ENCODE measurements at places on chromosomes 6 and 20. TPM values are rescaled to one million over a fixed set of nuclear protein-coding genes. Genes with fewer than 3 reads are reported as not detected.

OVOL2 gene
- polyA plus RNA-seq = 0.07 TPM

MACROD2 gene
- 1.2 TPM for polyA plus RNA-seq

UBE2J1 gene
- 12.7 TPM for polyA plus RNA-seq

TFEB gene
- polyA plus RNA-seq = 4.3 TPM

EFCAB8 gene
- not detected for polyA plus RNA-seq

PRSS35 gene
- 0.51 TPM for polyA plus RNA-seq

SLC35B2 gene
- polyA plus RNA-seq = 45.5 TPM

MPIG6B gene
- not detected for polyA plus RNA-seq

TSHZ2 gene
- polyA plus RNA-seq = not detected

TFAP2D gene
- not detected for polyA plus RNA-seq

DACT2 gene
- polyA plus RNA-seq = 1.5 TPM

PROCR gene
- polyA plus RNA-seq = 132 TPM

SLC12A5 gene
- polyA plus RNA-seq = 11.5 TPM
